ENCODE measurements at places on chromosomes 7 and 10.

- DNase-seq, result no peak
Measured at GRCh38 chr7:149826344-149827088, 11.7 kb upstream of the ZNF862 start.

DNA sequence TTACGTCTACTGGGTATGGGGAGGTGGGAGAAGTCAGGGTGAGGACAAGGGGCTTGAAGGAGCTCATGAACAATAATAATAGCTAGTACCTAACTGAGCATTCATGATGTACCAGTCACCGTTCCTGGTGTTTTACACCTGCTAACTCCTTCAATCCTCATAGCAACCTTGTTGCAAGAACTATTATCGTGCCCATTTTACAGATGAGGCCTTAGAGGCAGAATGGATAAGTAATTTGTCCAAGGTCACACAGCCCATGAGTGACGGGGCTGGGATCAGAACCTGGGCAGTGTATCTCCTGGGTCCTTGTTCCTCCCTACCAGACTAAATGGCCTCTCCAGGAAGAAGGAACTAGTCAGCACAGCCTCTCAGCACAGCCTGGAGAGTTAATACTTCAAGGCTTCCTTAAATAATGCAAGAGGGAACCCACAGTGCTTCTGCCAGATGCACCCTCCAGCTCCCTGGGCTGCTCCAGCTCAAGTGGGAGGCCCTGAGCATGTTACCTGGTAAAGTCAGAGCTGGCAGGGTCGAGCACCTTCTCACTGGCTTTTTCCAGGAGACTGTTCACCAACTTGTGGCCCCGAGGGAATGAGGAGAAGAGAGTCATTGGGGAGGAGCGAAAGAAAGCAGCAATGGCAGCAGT is 28.8 kb downstream of the RRP12 start:
- DNase-seq, result no peak

GRCh38 chr10:22314852-22315251 is 1.3 kb upstream of the COMMD3 start:
- no peak for DNase-seq

- DNase-seq, result no peak
Measured at GRCh38 chr10:53109320-53109719, 336.7 kb upstream of the MBL2 start.
